ENCODE measurements at places on chromosomes 4 and X.

DNA sequence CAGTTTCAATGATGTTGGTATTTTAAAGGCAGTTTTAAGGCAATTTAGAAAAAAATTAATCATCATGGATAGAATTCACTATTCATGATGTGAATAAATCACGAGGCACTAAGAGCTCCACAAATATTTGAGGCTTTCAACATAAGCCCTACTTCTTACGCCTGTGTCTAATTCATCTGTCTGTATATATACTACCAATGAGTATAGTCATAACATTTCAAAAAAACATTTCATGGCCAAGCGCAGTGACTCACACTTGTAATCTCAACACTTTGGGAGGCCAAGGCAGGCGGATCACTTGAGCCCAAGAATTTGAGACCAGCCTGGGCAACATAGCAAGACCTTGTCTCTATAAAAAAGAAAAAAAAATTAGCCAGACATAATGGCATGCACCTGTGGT is 56.5 kb downstream of the FBXL5 start:
- no peak for DNase-seq

- DNase-seq: no peak
Observed at GRCh38 chr4:52838729-52839586, 23.2 kb upstream of the RASL11B start.

DNA sequence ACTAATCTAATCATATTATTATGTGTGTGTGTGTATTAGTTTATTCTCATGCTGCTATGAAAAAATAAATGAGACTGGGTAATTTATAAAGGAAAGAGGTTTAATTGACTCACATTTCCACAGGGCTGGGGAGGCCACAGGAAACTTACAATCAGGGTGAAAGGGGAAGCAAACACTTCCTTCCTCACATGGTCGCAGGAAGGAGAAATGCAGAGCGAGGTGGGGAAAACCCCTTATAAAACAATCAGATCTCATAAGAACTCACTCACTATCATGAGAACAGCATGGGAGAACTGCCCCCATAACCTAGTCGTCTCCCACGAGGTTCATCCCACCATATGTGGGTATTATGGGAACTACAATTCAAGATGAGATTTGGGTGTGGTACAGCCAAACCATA is 190.9 kb upstream of the TAPT1 start:
- no peak for DNase-seq

DNA sequence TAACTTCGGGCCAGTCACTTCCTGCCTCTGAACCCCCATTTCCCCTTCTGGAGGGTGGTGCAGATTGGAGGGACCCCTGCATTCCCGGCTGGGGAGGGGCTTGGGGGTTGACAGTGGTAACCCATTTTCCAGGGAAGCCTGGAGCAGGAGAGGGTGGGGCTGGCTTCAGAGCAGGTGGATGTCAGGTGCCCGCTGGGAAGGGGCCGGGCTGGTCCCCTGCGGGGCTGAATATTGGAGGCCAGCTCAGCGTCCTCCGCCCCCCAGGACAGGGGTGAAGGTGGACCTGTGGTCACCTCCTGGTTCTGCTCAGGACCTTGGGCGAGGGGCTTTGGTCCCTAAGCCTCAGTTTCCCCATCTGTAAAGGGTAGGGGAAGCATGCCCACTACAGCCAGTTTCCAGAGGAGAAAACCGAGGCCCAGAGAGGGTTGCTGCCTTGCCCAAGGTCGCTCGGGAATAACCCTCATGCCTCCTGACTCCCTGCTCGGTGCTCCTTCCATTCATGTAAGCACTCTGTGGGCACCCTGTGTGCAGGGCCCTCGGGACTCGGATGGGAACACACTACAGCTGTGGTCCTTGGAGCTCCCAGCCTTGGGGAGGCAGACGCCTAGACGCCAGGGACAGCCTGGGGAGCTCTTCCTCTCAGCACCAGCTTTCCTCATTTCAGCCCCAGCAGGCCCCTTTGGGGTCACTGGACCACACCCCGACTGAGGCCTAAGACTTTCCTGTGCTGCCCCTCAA is 683 bp downstream of the MAN2B2 start:
- DNase-seq: no peak

DNA sequence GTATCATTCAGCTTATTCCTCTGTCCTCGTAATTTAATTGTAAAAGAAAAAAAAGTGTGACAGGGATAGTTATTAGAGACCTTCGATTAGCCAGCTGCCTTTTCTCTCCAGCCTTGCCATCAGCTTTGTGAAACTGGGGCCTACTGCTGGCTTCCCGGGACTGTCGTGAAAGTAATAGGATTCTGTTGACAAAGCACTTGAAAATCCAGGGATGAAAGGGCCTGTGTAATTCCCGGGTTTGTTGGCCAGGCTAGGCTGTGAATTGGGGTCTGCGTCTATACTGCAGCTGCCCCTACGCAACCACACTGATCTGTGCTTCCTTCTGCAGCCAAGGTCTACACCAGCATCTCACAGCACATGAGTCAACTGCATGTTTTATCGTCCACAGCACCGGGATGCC is 120.4 kb upstream of the SCML1 start:
- DNase-seq: no peak

GRCh38 chrX:150038986-150039599 is 100.8 kb upstream of the EOLA2 start:
- no peak for DNase-seq

GRCh38 chr4:100872811-100873210 is 355.0 kb upstream of the EMCN start:
- DNase-seq: no peak

- DNase-seq: peak; percentile 43
Observed at GRCh38 chrX:86148024-86148511, at the start of gene DACH2. Gene DACH2, plus strand, starts transcription at chrX:86148451.

- no peak for DNase-seq
Observed at GRCh38 chr4:125013891-125014290, 300.9 kb upstream of the FAT4 start.
